NB4 (cell line): ENCODE measurements at places on chromosomes 12 and 14.

- peak; percentile 58 for DNase-seq
Observed at GRCh38 chr14:95319312-95320077, at the start of gene CLMN. Gene CLMN (minus strand): TSS chr14:95319908. CDS start chr14:95319792, 116 bp downstream.

GRCh38 chr14:29310757-29311156, 544.2 kb downstream of the FOXG1 start:
- no peak for DNase-seq

DNA sequence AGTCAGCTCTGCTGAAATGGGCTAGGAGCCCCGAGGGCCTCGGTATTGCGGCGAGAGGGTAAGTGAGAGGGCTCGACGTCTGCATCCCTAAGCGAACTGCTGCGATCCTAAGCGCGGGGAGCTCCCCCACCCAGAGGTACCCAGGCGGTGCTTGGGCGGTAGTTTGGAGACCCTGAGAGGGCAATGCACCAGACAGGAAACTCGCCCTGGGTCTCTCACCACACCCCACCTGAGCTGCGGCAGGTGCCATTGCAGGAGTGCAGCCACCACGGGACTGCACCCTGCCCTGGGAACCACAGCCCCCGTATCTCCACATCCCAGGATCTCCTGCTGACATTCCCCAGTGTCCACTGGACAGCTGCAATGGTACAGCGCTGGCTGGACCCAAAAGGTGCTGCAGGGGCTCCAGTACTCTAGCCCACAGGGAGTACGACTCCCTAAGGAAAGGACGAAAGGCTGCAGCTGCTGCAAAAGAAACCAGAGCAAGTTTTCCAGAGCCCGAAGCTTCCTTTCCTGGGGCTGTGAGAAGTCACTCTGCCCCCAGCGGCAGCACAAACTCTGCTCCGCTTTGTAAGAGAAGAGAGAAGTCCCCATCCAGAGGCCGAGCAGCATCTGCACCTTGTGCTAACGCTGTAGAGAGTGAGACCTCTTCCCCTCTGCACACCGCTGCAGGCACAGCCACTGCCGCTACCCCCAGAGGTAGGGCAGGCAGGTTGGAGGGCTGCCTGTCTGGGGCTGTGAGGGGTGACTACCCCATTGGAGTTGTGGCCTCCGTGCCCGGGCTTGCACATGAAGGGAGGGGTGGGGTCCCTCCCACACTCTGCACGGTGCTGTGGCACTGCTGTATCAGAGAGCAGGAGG, 31.1 kb upstream of the MON2 start:
- DNase-seq = peak; percentile 67

DNA sequence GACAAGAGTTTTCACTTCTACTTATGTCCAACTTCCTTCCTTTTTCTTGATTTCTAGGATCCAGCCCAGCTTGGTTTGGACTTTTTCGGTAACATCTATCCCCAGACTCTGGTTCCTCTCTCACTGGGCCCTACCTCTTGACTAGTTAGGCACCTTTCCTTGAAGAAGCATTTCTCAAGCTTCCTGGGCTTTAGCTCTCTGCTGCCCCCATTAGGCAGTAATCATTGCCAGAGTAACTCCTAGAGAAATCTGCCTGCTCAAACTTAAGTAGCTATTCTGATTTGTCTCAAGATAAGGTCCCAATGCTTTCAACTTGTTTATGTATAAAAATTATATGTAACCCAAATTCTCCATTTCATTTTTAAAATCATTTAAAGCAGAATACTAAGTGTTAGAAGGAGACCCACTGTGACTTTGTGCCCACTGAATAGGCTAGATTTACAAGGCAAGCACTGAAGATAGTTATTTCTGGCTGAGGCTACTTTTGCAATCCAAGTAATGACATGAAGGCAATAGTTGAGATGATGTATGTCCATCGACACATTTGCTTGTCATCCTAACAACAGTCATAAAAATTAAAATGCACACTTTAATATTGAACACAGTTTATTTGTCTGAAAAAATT, 275.0 kb upstream of the G2E3 start:
- peak; percentile 47 for DNase-seq

- DNase-seq = no peak
Observed at GRCh38 chr12:121753844-121754264, 39.6 kb downstream of the RHOF start.
